ENCODE measurements at places on chromosomes 2 and 18.
A peak's percentile ranks its signal among the peaks of the same experiment; 100 is the strongest.

- peak; percentile 66 for DNase-seq
Observed at GRCh38 chr18:2932247-2933181, 80.4 kb downstream of the LPIN2 start.

GRCh38 chr2:41160439-41160838 lies 708.5 kb upstream of the SLC8A1 start:
- no peak for DNase-seq

DNA sequence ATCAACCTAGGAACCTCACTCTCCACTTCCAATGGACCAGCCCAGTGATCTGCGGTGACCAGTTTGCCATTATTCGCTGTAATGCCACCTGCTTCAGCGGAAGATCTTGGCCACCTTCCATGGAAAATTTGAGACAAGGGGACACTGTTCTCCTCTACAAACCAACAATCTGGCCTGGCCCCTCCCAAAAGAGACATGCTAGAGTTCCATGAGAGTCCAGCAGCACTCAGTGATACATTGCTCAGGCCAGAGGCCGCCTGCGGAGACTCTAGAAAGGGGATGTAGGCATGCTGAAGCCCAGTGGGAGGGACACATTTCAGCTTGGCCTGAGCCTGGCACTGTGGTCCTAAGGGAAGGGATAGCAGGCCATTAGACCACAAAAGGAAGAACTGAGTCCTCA lies 58.3 kb downstream of the COL6A3 start:
- no peak for DNase-seq

GRCh38 chr18:56815926-56816325 lies 164.8 kb downstream of the WDR7 start:
- no peak for DNase-seq
